SJSA1 (cell line): ENCODE measurements at places on chromosomes 5 and 9.

- peak; percentile 26 for DNase-seq
Measured at GRCh38 chr5:10420932-10421331, 20.7 kb upstream of the ROPN1L start.

DNA sequence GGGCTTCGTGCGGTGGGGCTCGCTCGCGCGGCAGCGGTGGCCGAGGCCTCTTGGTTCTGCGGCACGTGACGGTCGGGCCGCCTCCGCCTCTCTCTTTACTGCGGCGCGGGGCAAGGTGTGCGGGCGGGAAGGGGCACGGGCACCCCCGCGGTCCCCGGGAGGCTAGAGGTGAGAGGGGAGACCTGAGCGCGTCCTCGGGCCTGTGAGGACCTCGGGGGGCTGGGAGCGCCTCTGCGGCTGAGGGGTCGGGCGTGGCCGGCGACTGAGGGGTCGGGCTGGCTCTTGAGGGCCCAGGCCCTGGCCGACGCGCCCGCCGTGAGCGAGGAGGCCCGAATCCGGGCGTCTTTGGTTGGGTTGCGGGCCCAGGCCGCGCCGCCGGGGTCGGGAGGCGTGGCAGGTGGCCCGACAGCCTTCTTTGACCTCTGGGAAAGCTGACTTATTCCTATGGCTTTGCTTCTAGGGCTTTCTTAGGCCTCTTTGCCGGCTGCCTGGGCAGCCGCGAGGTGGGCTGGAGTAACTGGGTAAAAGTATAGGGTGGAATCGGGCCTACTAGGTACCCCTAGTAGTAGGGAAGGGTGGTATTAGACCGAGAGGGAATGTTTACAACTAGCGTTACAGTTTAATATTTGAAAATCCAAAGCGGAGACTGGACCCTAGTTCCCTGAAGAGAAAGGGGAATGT lies at the start of gene CANX:
TSS of gene CANX (plus strand) at position 33 of the 681 bp plus-strand sequence. CDS start 6,715 bp downstream, outside the sequence.
- no peak for DNase-seq

DNA sequence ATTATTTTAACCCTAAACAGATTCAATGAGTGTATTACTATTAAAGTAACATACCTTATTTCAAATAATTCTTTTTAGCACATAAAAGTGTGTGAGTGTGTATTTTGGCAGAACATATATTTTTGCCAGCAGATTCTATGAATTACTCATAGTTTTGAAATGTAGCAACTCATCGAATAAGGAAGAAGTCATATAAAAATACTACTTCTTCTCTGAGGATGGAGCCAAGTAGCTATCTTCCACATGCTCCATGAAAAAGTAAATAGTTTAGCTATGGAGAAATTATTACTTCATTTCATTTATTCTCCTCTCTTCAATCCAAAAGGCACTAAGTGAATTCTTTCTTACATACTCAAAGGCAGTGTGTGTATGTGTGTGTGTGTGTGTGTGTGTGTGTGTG lies 1090.4 kb upstream of the CDH6 start:
- no peak for DNase-seq

DNA sequence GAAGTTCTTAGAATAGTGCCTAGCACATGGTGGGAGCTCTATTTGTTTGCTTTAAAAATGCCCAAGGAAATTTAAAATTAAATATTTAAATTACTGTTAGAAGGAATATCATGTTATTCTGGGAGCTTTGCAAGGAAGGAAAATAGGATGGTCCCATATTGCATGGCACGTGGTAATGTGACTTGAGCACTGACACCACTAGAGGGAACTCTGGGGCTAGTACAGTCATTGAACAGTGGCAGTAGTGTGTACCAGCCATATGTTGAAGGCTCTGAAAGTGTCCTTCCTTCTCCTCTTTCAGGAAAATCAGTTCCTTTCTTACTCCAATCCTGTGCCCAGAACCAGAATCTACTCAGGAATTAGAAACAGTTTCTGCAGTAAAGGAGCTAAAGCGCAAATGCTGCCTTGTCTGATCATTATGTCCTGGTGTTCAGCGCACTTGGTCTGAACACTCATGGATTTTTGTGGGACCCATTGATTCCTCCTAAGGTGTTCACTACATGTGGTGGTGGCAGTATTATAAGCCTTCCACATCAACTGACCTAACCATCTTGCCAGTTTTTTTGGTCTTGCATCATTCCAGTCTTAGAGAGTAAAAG lies 54.1 kb downstream of the GDA start:
- DNase-seq, result peak; percentile 3

GRCh38 chr5:21810737-21811316 lies 1042.3 kb downstream of the CDH12 start:
- no peak for DNase-seq

- DNase-seq, result no peak
Measured at GRCh38 chr5:117177302-117177701, 602.7 kb upstream of the SEMA6A start.

- no peak for DNase-seq
Measured at GRCh38 chr5:801472-801871, 16.9 kb upstream of the ZDHHC11B start.

- no peak for DNase-seq
Measured at GRCh38 chr5:141420855-141421488, at the start of gene PCDHGA11. Gene PCDHGA11 (plus strand): TSS chr5:141421051. CDS start chr5:141421228, 177 bp downstream.

DNA sequence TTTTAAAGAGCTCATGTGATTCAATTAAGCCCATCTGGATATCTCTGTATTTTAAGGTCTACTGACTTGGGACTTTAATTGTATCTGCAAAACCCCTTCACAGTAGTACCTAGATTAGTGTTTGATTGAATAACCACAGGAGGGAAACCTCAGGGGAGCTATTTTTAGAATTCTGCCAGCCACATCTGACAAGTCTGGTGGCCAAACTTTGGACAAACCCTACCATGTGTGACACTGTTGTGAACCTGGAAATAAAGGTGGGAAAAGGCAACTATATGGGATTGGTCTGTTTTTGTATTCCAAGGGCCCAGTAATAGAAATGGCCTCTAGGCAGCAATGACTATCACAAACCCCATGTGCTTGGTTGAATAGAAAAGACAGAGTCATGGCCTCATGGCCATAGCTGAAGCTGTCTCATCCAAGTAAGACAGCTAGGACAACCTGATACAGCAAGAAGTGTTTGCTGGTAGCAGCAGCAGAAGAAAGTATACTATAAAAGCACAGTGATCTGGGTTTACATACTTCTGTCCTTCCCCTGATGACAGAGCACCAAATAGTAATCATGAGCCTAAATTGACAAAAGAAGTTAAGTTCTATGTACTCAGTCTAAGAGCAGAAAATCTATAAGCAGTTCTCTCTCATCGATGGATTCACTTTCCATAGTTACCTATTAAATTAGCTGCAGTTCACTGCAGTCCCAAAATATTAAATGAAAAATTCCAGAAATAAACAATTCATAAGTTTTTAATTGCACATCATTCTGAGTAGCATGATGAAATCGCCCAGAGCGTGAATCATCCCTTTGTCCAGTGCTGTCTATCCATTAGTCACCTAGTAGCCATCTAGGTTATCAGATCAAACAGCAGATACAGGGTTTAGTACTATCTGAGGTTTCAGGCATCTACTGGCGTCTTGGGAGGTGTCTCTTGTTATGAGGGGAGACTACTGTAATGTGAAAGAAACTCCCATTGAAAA lies 189.8 kb downstream of the ARHGAP26 start:
- peak; percentile 78 for DNase-seq

DNA sequence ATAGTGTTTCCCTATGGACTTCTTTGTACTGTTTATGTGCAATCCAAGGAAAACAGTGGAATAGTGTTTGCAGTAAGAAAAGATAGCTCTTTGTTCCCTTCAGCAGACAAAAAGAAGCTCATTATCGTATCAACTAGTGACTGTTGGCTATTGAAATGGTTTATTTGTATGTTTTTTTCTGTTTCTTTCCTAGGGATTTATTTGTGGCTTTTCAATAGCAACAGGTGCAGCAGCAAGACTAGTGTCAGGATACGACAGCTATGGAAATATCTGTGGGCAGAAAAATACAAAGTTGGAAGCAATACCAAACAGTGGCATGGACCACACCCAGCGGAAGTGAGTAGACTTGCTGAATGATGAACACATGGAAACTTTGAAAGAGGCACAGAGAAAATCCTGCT lies 65.1 kb downstream of the SLC44A1 start:
- no peak for DNase-seq

DNA sequence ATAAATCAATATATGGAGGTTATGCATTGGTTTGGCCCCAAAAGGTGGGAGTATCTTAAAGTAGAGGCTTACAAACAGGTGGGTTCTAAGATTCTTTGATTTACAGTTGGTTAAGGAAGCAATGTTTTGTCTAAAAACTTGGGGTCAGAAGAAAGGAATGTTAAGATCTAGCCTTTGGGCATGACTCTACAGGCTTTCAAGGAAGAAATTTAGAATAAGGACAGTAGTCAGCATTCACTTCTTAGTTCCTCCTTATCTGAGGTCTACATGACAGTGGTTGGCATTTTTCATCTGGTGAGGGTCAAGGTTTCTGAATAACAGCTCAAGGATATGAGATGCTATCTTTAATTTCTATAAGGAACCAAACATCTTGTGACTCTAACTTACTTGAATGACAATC lies 122.8 kb downstream of the CAMK4 start:
- no peak for DNase-seq

GRCh38 chr5:19923742-19924141 lies 64.3 kb downstream of the CDH18 start:
- DNase-seq, result no peak

- DNase-seq, result no peak
Measured at GRCh38 chr5:167819406-167819805, 472.0 kb upstream of the WWC1 start.

- DNase-seq, result no peak
Measured at GRCh38 chr5:119071561-119071995, 691 bp downstream of the DMXL1 start.

DNA sequence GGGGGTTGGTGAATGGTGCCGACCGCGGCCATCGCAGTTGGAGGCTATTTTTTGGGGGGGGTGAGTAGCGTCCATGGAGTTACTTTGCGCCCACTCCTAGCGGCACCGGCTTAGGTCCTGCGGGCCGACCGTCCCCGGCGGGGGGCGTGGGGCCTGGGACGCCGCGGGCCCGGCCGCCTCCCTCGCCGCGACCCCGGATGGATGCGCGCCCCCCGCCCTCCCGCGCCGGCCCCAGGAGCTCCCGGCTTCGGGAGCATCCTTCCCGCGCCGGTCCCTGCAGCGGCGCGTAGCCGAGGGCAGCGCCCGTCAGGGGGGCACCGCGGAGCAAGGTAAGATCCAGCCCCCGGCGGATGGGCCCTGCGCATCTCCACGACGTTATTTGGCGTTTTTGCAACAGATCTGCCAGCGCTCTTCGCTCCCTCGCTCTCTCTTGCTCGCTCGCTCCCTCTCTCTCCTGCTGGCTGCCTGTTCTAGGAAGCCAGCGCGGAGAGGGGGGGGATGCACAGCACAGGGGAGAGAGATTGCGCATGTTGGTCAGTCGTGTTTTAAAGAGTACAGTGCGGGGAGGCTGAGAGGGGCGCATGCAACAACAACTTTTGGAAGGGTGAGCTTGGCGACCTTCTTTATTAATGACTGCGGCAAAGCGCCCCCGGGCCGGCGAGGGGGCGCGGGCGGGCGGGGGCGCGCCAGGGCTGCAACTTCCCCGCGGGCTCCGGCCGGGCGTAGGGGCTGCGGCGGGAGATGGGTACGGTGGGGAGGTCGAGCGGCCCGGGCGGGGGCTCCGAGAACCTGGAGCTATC lies 413 bp downstream of the JADE2 start:
- peak; percentile 84 for DNase-seq

DNA sequence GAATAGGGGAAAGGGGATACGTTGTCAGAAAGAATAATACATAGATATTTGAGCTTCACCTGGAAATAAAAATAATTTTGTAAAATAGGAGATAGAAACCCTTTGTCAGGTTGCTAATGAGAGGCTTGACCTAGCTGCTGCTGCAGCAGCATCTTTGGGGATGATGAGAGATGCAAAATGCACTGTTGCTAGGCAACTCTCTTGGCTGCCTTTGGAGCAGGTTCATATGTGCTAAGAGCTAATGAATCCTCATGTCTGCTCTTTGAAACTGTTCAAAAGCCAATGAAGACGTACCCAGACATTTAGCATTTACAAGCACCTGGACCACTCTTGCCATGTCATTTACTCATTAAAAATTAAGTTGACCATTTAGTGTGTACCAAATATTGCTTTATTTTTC lies 121.7 kb downstream of the FOCAD start:
- DNase-seq, result no peak

DNA sequence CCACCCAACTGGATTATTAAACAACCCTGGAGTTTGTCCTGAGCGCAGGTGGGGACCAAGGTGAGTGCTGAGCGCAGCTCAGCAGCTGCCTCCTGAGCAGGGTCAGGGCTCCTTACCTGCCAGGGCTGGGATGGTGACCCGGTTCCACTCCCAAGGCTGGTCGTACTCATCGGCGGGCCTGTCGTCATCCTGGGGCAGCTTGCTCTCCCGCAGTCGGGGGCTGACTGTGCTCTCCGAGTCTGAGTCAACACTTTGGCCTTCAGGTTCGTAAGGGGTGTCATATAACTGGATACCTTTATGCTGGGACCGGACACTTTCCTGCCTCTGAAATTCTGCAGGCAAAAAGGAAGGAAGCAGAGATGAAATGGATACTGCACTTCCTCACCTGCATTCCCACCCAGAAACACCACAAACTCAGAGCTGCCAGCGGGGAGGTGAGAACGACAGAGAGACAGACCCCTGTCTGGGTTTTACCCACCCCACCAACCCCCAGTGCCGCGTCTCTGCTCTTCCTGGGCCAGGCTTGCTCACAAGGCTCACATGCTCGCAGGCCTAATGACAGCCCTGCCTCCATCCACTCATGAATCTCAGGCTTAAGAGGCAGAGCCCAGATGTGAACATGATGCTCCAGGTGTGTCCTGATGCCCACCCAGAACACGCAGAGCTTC lies 70.7 kb upstream of the SLC25A51 start:
- peak; percentile 64 for DNase-seq

- no peak for DNase-seq
Measured at GRCh38 chr9:34046784-34047379, 1.8 kb downstream of the UBAP2 start.

DNA sequence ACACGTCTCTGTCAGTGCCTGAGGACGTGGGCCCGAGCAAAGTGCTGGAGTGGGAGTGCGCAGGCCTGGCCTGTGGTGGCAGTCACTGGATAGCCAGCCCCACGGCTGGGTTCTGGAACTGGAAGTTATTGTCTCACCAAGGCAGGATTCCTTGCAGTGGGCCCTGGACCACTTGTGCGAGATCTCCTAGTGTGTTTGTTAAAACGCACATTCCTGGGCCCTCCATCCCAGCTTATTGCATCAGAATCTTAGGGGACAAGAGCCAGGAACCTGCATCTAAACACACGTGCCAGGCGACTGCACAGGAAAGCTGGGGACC lies 26.9 kb downstream of the PTPA start:
- DNase-seq, result no peak

GRCh38 chr9:79663878-79664277 lies 92.1 kb downstream of the TLE4 start:
- no peak for DNase-seq

- no peak for DNase-seq
Measured at GRCh38 chr5:169126481-169127021, 174.4 kb downstream of the SLIT3 start.

- DNase-seq, result peak; percentile 79
Measured at GRCh38 chr5:98771382-98772109, 1.9 kb upstream of the RGMB start.

DNA sequence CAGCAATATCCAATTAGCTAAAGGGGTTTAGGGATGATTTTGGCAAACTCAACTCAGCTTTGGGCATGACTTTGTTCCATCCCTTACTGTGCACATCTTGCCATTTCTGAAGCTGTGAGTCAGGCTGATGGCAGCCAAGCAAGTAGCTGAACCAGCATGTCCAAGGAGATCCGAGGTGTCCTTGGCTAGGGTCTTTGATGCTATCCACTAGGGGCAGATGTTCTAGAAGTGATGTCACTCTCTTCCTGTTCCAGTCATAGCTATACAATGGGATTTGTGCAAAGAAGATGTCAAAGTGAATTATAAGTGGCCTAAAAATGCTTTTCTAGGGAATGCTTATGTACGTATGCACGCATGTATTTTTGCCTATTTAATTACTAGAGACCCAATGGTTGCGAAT lies 160.8 kb upstream of the PAPPA start:
- DNase-seq, result peak; percentile 40
